ENCODE measurements at places on chromosomes 7 and 10.

DNA sequence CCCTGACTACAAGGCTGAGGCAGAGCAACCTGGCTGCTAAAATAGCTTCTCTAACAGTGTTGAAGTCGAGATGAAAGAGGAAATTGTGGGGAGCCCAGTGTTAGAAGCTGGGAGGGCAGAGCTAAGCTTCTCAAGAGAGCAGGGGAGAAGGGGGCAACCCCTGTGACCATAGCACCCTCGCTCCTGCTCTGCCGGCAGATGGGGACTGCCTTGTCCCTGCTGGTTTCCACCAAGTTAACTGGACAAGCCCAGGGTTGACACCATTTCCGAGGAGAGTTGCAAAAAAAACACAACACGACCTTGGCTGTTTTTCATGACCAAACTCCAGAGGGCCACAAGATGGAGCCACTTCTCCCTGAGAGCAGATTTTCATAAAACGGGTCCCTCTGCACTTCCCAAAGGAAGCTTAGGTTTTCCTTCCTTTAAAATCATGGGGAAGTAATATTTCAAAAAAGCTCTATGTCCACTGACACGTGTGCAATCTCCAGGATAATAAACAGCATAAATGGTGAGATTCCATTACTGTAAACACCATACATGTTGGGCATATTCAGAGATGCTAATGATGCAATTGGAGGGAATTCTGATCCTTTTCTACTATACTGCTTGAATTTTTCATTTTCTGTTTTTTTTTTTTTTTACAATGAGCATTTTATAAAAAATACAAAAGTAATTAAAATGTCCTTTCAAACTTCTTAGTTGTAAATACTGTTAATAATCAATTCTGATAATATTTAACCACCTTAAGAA lies 140.4 kb downstream of the PIP4K2A start:
- no peak for DNase-seq

- DNase-seq: no peak
Measured at GRCh38 chr10:132305654-132306342, 2.0 kb downstream of the STK32C start.

GRCh38 chr10:110637558-110638053 lies 6.5 kb upstream of the RBM20 start:
- DNase-seq: no peak

DNA sequence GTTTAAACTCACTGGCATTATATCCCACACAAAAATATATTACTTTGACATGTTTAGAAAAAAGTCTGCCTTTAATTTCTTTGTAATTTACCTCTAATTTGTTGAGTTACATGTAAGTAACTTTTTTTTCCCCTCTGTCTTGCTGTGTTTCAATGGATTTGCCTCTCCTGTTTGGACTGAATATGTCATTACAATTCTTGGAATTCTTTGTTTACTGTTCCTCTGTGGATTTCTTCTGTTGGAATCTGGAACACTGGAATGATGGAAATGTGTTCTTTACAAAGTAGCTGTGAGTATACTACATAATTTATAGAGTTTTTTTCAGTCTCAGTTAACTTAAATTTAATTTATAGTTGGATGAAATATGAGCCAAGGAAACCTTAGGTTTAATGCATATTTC lies 30.4 kb downstream of the SEPTIN7 start:
- no peak for DNase-seq

GRCh38 chr7:37665352-37666022 lies 18.1 kb upstream of the GPR141 start:
- no peak for DNase-seq

DNA sequence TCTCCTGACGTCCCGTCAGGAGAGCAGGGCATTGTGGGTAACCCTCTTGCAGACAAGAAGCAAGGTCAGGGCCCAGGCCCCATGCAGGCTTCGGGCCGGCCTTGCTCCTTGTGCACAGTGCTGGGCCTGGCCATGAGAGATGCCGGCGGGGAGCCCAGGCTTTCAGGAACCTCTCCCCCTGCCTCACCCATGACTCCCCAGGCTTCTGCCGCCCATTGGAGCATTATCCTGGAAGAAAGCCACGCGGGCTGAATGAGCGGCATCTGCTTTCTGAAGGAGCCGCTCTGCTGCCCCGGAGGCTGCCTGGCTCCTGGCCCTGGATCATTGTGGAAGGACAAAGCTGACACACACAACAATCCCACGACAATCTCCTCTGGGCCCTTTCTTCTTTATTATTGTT lies 233.5 kb downstream of the TCF7L2 start:
- DNase-seq: no peak

Data from stimulated activated CD4-positive, alpha-beta T cell treated with anti-CD3 and anti-CD28 coated beads, Interleukin-15, amount 100 ng/mL, for 24 hours (primary cell).